ENCODE measurements at places on chromosomes 2 and 18. TPM values are rescaled to one million over a fixed set of nuclear protein-coding genes. Genes with fewer than 3 reads are reported as not detected.

GRCh38 chr2:206555721-206556120 is 86.6 kb upstream of the FAM237A start:
- no peaks in the 10 kb centered on the region for H3K36me3 ChIP-seq
- H3K27ac ChIP-seq = no peak overlapping the region
- no peak for DNase-seq

GRCh38 chr2:26325851-26326250 is 20.1 kb upstream of the SELENOI start:
- H3K27ac ChIP-seq = no peak overlapping the region
- no peak for DNase-seq
- H3K27me3 ChIP-seq = no peaks in the 10 kb centered on the region
- H3K4me3 ChIP-seq = no peak overlapping the region
- H3K4me1 ChIP-seq = no peaks in the 10 kb centered on the region

DNA sequence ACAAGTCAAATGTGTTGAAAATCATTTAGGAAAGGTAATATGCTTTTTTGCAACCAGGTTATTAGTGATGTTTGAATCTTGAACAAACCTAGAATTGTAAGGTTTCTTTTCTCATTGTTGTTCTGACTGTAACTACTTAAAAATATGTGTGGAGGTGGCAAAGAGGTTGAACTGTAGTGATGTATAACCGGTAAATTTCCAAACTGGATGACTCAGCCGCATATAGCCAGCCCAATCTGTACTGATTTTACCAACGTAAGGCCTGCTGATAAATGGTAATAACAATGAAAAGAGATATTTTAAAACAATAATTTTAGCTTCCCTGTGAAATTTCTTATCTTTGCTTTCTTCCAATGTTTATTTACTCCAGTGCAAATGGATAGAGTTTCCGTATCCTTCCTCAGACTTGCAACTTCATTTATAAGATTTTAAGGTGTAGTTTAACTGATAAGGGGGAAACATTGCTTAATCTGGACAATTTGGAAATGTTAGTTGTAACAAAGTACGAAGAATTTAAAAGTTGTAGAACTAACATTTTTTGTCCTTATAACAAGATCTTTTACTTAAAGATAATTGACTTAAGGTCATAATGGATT is 1170.4 kb upstream of the ZEB2 start:
- no peak for DNase-seq
- H3K36me3 ChIP-seq = no peaks in the 10 kb centered on the region
- H3K4me1 ChIP-seq = peaks cover 6% of the 10 kb centered on the region
- H3K27me3 ChIP-seq = no peaks in the 10 kb centered on the region
- no peak overlapping the region for H3K4me3 ChIP-seq
- H3K27ac ChIP-seq = no peak overlapping the region

The E2F6 gene
- 14.5 TPM for total RNA-seq

Data from esophagus squamous epithelium (tissue), 5 donors.